ENCODE measurements at places on chromosomes 1 and 21. TPM values are rescaled to one million over a fixed set of nuclear protein-coding genes. Genes with fewer than 3 reads are reported as not detected.

The IGSF5 gene
- polyA plus RNA-seq: not detected

The ALX3 gene
- polyA plus RNA-seq: not detected

The LYPD8 gene
- polyA plus RNA-seq: not detected

The TRAPPC3 gene
- 98.6 TPM for polyA plus RNA-seq

The LCE3E gene
- polyA plus RNA-seq: not detected

The NUP210L gene
- polyA plus RNA-seq: not detected

The IL20 gene
- not detected for polyA plus RNA-seq

The NPPA gene
- not detected for polyA plus RNA-seq

The HPDL gene
- polyA plus RNA-seq: 0.69 TPM

The SAMD13 gene
- 0.43 TPM for polyA plus RNA-seq

The FNDC5 gene
- 0.25 TPM for polyA plus RNA-seq

The FLG2 gene
- not detected for polyA plus RNA-seq

The AMY1C gene
- polyA plus RNA-seq: not detected

The TAGLN2 gene
- 662 TPM for polyA plus RNA-seq

The CHIA gene
- polyA plus RNA-seq: not detected

The SPATA1 gene
- polyA plus RNA-seq: not detected

The AMY2A gene
- not detected for polyA plus RNA-seq

The NMNAT2 gene
- polyA plus RNA-seq: not detected

The LRRC38 gene
- not detected for polyA plus RNA-seq
